ENCODE measurements at places on chromosomes 13 and 19.

DNA sequence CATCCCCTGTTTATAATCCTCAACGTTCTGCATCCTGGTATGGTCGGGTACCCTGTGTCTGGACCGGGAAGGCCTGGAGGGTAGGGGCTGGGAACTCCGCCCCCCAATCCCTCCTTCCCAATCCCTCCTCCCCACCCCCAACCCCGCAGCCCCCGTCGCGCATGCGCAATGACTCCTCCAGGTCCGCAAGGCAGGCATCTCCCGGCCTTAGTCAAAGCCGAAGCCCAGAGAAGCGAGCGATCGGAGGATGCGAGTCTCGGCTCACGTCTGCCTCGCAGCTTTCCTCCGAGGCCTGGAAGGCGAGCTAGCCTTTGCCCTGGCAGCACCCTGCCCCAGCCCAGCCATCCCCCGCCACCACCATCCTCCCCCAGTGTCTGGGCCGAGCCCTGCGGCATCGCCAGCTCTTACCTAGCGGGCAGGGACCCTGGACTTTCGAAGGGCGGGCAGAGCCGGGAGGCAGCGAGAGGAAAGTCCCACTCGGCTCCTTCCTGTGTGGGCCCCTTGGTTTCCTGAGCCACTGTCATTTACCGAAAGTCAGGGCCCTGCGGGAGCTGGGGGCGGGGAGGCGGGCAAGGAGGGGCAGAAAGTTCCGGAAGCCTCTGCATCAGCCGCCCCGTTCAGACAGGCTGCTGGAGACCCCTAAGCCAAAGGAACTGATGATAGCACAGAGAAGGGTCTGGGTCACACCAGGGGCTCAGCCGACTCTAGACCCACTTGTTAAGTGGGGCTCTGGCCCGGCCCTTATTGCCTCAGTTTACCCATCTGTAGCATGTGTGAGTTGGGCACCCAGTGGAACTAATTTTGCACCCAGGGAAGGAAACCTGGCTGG, at the start of gene JAK3:
Gene JAK3 (minus strand): TSS at position 445 of the 829 bp plus-strand sequence. CDS start 3,565 bp downstream, outside the sequence.
- no peak for DNase-seq

- DNase-seq = no peak
Measured at GRCh38 chr13:111927181-111927540, 139.8 kb upstream of the SOX1 start.

DNA sequence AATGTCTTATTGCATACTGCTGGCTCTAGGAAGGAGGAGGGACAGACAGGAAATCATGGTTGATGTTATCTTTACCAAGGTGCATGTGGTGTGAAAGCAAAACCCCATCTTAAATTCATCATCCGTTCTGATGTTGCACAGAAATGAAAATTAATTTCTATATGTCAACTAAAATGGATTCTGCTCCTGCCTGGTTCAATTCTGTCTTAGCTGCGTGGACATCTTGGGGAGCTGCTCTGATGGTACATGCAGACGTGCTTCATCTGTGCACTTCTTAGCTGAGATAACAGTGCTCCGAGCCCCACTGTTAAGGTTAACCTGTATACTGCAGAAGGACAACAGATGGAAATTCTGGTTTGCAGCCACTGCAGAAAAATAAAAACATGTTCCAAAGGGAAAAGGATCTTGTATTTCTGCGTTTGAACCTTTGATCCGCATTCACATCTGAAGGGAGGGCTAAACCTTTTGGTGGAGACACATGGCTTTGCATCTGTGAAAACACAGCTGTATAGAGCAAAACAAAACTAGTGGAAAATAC, 155.6 kb downstream of the TM9SF2 start:
- no peak for DNase-seq

- peak; percentile 70 for DNase-seq
Measured at GRCh38 chr19:6736169-6736916, 1.0 kb downstream of the GPR108 start.

- no peak for DNase-seq
Measured at GRCh38 chr13:22837980-22838647, 342.7 kb upstream of the SGCG start.

GRCh38 chr13:102609696-102610095, 12.9 kb downstream of the TPP2 start:
- DNase-seq = no peak

DNA sequence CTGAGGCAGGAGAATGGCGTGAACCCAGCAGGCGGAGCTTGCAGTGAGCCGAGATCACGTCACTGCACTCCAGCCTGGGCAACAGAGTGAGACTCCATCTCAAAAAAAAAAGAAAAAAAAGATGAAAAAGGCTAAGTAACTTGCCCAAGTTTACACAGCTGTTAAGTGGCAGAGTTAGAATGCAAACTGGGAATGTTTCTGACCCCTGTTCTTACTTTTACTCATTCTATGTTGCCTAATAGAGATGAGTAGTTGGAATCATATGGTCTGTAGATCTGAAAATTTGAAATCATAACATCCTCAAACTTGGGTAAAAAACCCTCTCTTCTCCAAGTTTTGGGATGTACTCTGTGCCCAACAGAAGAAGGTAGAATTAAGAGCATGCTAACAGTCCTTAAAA, 235.8 kb upstream of the RFC3 start:
- DNase-seq = no peak

- no peak for DNase-seq
Measured at GRCh38 chr13:24450530-24450929, 62.0 kb downstream of the PARP4 start.

DNA sequence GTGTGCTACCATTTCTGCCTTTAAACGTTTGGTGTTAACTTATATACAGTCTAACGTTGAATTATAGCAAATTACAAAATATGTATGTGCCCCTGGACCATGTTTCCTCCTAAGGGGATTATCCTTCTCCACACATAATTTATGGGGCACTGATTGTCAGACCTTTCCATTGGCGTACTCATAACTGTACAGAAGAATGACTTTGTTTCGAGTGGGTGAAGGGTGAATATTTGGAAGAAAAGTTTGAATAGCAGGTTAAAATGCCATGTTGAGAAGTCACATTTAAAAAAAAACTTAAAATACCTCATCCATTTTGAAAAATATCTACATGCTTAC, 58.8 kb downstream of the SLC10A2 start:
- DNase-seq = no peak

DNA sequence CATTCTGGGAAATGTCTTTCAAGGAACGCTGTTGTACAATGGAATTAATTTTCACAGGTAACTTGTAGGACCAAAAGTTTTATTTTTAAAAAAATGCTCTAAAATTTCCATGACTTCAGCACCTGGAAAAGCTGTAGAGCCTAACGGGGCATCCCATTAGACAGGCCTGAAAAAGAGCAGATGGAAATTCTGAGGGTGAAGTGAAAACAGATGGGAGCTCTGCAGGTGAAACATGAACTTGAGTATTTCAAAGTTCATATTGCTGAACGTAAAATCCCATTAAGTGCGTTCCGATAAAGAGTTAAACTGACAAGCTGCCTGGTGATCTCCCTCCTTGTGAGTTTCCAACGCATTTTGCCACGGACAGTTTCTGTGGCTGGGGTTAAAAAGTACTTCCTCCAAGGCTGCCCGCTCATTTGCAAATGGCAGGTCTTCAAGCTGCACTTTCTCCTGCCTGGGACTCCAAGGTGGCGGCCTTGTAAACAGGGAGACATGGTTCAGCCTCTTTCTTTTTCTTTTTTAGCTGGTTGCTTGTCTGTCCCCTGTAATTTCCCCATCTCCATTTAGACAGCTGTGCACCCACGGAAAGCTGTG, 450.4 kb downstream of the FGF9 start:
- no peak for DNase-seq

DNA sequence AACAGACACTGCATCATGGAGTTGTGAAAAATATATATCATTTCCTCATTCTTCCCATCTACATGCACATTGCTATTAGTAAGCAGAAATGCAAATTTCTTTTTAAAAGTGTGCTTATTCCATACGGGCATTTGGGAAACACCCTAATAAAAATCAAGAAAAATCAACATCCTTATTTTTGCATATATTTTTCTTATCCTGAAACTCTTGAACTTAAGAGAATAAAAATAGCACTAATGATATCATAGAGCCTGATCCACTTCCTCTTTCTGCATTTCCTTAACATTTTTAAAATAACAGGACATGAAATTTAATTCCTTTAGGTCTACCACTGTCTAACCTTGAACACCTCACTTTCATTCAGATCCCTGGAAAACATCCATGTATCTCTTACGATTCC, 123.3 kb downstream of the VWA8 start:
- DNase-seq = no peak

DNA sequence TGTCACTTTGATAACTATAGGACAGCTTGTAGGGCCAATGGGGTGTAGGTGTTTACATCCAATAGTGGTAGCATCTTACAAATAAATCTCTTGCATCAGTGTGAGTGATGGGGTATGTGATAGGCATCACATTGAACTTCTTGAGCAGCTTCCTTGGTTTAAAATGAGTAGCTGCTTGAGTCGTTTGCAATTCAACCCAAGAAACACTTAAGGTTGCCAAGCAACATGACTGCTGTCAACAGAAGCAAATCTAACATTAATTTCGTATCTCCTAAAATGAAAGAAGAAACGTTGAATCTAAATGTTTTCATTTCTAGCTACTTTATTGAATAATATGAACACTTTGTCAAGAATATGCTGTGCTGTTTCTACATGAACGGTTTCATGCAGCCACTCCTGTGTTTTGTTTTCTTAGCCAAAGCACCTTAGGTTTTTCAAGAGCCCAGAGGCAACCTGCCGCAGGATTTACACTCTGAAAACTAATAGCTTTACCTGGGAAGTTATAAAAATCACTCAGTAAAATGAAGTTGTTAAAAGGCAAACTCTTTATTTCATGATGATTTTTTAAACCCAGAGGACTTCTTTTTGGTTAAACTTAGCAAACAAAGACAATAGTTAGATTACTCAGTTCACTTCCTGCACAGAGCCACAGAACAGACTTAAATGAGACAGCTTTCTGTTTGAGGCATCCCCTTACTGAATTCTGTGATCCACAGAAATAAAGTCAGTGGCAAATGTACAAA, 305.2 kb downstream of the MTUS2 start:
- DNase-seq = no peak

- no peak for DNase-seq
Measured at GRCh38 chr13:93183302-93183701, 43.3 kb upstream of the GPC6 start.

GRCh38 chr19:47268028-47268427, 6.7 kb upstream of the INAFM1 start:
- DNase-seq = no peak

- DNase-seq = no peak
Measured at GRCh38 chr13:113272701-113273181, 24.3 kb upstream of the LAMP1 start.

GRCh38 chr13:36450534-36450933, 18.2 kb downstream of the CCNA1 start:
- no peak for DNase-seq

DNA sequence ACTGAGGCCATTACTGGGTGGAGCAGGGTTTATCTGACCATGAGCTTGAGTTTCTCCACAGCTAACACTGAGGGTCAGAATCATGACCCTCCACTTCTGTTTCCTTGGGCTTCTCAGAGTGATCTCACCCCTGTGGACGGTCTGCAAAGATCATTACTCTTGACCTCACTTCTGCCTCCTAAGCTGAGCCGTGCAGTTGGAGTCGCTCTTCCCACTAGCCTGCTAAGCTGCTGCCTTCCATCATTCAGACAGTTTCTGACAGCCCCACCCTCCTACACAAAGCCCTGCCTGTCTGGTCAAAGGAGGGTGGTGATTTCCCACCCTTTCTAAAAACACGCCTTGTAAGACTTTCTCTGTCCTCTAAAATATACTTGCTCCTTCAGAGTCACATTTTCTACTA, 9.3 kb upstream of the FRY start:
- DNase-seq = no peak

- no peak for DNase-seq
Measured at GRCh38 chr19:45255611-45256157, 4.6 kb downstream of the MARK4 start.

GRCh38 chr19:6048793-6049405, 61.4 kb downstream of the RFX2 start:
- DNase-seq = no peak

DNA sequence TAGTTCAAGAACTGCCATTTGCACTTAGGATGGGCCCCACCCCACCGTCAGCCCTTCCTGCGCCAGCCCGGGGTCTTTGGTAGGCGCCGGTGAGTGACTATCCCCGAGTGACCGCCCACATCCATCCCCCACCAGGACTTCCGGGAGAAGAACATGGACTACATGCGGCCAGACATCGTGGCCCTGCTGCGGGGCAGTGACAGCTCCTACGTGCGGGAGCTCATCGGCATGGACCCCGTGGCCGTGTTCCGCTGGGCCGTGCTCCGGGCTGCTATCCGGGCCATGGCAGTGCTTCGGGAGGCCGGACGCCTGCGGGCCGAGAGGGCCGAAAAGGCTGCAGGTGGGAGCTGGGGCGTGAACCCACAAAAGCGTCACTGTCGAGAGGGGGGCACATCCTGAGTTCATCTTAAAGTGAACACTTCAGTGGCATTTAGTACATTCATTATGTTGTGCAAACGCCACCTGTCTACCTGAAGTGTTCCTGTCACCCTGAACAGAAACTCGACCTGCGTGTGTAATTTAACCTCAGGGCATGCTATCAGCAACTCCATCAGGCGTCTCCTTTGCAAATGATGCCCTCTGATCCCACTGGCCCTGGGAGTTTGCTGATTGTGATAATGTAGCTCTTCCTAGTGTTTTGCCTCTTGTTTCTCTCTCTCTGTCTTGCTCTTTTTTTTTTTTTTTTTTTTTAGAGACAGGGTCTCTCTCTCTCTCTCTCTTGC, 42.4 kb upstream of the USE1 start:
- no peak for DNase-seq

DNA sequence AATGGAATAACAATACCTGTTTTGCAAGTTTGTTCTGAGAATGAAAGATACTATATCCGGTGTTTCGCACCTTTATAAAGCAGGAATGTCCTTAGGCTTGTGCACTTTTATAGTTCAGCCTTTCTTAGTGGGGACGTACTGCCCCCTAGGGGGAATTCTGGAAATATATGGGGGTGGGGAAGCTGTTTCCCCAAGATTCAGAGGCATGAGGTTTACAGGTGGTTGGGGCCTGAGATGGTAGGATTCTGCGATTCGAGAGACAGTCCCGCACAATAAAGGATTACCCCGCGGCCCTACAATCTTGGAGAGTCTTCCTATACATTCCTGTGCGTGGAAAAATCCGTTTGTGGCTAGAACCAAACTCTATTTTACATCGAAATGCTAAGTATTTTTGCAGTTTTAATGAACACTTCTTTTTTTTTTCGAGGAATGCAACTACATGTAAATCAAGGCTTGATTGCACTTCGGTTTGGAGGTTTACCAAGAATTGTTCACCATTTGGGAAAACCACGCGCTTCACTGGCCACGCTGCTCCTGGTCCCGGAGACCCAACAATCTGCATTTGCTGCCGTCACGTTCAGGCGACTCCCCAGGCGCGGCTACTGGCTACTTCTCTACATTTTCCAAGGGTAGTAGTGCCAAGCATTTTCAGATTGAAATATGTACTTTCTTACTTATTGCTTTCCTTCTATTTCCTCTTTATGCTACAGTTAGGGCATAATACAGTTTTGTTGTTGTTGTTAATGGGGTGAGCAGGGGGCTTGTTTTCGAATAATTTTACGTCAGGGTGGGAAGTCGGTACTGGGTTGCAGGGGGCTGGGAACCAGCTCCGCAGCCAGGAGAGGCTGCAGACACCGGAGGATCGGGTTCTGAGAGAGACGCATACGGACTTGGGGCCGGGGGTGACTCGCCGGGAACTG, 830 bp downstream of the NEK5 start:
- DNase-seq = peak; percentile 45
